Colonic mucosa (tissue), 4 donors: ENCODE measurements at places on chromosomes 7 and 10. TPM values are rescaled to one million over a fixed set of nuclear protein-coding genes. Genes with fewer than 3 reads are reported as not detected.

DNA sequence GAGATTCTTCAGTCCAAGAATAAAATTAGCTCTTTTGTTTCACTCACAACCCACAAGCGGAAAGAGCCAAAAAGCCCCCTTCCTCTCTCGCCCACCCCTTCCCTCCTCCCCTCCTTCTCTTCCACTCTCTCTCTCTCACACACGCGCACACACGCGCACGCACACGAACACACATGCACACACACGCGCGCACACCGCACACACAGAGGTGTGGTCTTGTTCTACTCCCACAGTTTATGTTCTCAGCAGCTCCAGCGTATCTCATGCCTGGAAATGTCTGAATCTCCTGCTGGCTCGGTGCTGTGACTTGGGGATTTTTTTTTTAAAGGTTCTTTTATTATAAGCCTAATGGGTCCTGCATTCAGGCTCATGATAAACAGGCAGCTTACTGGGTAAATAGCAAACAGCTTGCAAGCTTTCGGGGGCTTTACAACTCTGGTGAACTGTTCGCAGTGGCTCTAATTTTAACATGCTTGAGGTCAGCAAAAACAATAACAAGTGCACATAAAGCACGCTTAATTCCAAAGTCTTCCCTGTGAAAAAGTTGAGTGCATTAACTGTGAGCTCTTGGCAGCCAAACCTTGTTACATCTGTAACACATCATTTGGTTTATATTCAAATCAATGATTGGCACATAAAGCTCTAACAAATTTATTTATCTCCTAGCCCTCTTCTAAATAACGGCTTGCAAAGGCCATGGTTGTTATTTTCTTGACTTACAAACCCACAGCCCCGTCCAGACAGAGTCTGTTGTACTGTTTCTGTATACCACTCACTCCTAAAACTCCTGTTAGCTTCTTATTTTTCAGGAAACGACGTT lies 424.1 kb upstream of the MGMT start:
- DNase-seq: no peak

DNA sequence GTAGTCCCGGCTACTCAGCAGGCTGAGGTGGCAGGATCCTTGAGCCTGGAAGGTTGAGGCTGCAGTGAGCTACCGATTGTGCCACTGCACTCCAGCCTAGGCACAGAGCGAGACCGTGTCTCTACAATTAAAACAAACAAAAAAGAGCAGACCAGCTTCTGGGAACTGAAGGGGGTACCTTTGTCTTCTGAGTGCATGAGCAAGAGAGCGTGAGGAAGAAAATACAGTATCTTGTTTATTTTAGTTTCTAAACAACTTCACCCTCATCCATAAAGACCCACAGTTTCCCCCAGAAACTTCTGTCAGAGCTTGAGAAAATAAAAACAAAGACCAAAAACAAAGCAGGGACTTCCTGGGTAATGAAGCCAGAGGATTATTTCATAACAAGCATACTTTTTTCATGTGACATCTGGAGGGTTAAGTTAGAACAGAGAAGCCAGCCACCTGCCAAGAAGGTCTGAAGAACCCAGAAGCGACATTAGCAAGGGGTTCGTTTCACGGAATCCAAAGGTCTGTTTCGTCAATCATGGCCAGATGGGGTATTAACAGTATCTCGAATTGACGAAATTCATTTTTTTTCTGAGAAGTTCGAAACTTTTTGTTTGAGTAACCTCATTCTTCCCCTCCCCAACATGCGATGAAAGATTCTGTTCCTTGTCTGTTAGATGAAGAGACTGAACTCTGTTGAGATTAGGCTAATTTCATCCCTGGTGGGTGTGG lies 10.2 kb upstream of the IL2RA start:
- DNase-seq: no peak

NPFFR1 gene
- total RNA-seq: 0.08 TPM

METTL27 gene
- total RNA-seq: 4.0 TPM

DNA sequence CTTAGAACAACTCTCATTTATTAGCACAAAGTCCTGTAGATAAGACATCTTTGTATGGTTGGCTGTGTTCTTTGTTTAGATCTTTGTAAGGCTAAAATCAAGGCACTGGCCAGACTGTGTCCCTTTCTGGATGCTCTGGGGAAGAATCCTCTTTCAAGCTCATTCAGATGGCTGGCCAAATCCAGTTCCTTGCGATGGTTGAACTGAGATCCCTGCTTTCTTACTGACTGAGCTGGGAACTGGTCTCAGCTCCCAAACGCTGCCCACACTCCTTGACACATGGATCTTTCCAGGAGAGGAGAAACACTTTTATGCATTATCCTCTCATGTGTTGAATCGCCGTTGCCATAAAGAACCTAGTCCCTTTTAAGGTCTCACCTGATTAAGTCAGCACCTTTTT lies 586.5 kb upstream of the IGFBP3 start:
- no peak for DNase-seq

DNA sequence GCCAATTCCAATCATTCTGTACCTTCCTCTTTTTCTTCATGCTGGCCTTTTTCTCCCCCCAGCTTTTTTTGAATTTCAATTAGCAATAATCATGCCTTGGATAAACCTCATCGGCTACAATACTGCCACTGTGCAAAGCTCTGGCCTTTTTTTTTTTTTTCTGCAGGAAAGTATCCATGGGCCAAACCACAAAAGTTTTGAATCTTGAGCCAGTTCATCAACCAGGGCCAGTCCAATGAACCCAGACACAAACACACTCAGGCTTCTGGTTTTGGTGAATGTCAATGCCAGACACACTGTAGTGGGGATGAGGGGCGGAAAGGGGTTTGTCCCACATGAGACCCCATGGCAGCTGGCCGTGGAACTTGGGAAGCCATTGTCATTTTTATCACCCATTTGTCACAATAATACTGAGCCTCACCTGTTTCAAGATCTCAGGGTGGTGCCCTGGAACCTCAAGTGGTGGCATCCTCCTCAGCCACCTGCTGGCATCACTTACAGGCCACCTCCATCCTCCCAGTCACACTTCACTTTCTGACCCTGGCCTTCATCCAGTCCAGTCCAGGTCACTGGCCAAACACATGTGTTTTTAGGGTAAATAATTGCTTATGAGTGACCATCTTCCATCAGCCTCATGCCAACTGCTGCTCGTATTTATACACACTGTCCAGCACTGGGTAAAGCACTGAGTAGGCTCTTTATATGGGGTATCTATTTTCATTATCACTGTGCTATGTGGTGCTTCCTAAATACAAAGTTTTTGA lies 40.8 kb upstream of the TSPAN33 start:
- DNase-seq: no peak

- DNase-seq: no peak
Observed at GRCh38 chr10:26544932-26545331, 106.8 kb downstream of the APBB1IP start.

DNA sequence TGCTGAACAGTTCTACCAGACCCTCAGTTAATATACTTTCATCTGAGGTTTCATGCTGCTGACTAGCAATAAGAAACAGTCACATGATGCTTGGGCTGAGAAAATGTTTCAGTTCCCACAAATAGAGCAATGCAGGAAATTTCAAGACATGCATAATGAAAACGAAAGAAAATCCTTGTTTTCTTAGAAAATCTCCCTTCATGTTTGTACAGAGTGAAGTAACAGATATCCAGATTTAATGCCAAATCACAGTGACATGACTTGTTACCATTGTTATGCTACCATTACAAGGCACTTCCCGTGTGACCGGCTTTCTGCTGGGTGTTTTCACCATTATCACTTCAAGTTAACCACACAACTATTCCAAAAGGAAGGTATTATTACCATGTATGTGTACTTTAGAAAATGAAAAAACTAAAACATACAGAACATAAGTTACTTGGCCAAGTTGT lies 121.7 kb downstream of the DOCK4 start:
- DNase-seq: no peak

DNA sequence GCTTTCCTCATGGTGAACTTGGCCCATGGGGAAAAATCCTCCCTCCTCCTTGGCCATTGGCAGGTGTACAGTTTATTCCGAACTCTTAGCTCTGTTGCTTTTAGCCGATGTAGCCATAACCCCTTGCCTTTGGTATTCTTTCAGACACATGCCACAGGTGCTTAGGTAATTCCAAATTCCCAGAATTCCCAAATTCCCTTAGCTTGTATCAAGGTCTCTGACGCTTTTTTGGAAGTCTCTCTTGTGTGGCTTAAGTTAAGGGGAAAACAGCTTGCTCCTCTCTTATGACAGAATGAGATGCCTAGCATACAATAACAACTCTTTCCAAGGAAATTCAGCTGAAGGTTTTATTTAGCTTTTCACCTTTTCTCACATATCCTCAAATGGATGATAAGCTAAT lies 68.0 kb downstream of the SUGCT start:
- no peak for DNase-seq

RASSF4 gene
- total RNA-seq: 13.1 TPM

- peak; percentile 63 for DNase-seq
Observed at GRCh38 chr7:30028749-30029635, 780 bp downstream of the PLEKHA8 start.

APBB1IP gene
- total RNA-seq: 2.1 TPM
